NB4 (cell line): ENCODE measurements at places on chromosomes 4 and X.

- no peak for DNase-seq
Measured at GRCh38 chrX:134933248-134933647, 57.5 kb upstream of the SMIM10 start.

DNA sequence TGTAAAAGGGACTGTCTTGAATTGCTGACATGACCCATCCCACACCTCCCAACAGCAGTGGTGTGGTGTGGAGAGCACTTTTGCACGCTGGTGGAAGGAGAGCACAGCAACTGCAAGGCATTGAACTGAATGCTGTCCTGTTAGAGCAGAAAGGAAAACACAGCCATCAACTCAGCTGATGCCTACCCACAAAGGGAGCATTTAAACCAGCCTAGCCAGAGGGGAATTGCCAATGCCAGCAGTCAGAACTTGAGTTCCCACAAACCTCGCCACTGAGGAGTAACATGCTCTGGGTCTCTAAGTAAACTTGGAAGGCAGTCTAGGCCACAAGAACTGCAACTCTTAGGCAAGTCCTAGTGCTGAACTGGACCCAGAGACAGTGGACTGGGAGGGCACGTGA, 31.9 kb downstream of the MAGED4 start:
- DNase-seq: no peak

DNA sequence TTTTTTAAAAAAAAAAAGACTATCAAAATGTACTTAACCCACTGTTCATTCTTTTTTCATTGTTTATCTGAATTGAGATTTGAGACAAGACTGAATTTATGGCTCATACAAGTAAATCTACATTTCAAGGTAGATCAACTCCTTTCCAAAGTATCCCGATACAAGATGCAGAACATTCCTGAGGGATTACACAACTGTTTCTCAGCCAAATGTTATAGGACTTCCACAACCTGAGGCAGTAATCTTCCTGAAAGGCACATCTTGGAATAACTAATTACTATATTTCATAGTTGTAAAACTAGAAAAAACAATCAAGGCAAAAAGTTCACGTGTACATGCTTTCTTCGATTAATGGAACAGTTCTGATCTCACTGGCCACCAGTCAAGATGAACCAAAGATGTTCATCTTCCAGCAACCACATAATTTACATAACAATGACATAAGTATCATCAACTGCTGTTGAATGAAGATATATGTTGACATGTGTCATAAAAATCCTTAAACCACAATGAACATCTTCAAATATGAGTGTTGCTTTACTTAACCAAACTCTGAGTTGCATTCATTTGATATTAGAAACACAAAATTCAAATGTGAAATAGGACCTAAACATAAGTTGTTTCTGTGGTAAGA, 225.2 kb upstream of the DKK2 start:
- DNase-seq: no peak

DNA sequence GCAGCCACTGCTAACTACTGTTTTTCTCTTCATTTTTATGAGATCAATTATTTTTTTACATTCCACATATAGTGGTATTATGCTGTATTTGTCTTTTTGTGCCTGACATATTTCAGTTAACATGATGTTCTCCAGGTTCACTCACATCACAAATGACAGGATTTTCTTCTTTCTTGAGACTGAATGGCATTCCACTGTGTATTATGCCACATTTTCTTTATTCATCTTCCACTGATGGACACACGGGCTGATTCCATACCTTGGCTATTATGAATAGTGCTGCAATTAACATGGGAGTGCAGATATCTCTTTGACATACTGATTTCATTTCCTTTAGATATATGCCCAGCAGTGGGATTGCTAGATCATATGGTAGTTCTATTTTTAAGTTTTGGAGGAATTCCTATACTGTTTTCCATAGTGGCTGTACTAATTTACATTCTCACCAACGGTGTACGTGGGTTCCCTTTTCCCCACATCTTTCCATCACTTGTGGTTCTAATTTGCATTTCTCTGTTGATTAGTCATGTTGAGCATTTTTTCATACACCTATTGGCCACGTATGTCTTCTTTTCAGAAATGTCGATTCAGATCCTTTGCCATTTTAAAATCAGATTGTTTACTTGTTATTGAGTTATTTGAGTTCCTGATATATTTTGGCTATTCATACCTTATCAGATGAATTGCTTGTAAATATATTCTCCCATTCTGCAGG, 14.9 kb upstream of the ZCCHC4 start:
- no peak for DNase-seq

DNA sequence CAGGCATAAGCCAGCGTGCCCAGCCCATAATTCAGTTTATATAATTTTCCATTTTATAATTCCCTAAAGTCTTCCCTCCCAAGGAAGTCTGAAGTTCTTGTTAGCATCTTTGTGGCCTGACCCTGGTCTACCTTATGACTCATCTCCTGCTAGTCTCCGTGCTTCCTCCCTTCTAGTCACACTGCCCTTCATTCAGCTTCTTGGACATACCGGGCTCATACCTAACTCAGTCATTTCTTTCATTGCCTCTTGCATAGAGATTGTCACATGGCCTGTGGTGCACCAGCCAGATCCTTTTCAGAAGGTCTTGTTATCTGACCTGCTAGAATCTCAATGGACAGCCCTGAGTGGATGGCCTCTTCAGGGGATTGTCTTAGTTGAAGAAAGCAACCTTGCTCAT, 22.8 kb upstream of the MAML3 start:
- peak; percentile 17 for DNase-seq

- DNase-seq: no peak
Measured at GRCh38 chr4:39495446-39496213, 31.6 kb downstream of the UGDH start.
